Stimulated activated CD8-positive, alpha-beta memory T cell treated with anti-CD3 and anti-CD28 coated beads, Interleukin-7, amount 100 ng/mL, for 24 hours (primary cell): ENCODE measurements at places on chromosomes 13 and 19.

- DNase-seq: no peak
Observed at GRCh38 chr19:49894879-49895565, 1.7 kb downstream of the IL4I1 start.

DNA sequence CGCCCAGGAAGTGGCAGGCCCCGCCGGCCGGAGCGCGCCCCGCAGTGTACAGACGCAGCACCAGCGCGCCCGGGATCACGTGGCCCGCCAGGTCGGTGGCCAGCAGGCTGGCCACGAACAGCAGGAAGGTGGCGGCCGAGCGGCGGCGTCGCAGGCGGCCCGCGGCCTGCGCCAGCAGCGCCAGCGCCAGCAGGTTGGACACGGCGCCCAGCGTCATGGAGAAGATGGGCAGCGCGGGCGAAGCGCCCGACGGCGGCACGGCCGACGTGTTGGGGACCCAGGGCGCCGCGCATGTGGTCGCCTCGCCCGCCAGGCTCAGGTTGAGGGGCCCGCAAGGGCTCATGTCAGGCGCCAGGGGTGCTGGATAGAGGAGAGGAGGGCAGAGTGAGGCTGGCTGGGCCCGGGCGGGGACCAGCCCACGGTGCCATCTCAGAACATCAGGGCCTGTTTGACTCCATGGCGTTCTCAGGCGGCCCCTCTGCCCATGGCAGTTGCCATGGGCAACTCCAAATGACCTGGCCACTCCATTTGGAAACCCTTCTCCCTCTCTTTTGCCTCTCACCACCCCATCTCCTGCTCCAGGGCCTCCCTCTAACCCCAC is 1.1 kb downstream of the PTGER1 start:
- no peak for DNase-seq

- no peak for DNase-seq
Observed at GRCh38 chr19:42291435-42291810, 10.5 kb upstream of the PRR19 start.

- no peak for DNase-seq
Observed at GRCh38 chr19:34974646-34975045, 10.6 kb upstream of the ZNF792 start.

- DNase-seq: no peak
Observed at GRCh38 chr19:55353803-55354697, 469 bp downstream of the COX6B2 start.

DNA sequence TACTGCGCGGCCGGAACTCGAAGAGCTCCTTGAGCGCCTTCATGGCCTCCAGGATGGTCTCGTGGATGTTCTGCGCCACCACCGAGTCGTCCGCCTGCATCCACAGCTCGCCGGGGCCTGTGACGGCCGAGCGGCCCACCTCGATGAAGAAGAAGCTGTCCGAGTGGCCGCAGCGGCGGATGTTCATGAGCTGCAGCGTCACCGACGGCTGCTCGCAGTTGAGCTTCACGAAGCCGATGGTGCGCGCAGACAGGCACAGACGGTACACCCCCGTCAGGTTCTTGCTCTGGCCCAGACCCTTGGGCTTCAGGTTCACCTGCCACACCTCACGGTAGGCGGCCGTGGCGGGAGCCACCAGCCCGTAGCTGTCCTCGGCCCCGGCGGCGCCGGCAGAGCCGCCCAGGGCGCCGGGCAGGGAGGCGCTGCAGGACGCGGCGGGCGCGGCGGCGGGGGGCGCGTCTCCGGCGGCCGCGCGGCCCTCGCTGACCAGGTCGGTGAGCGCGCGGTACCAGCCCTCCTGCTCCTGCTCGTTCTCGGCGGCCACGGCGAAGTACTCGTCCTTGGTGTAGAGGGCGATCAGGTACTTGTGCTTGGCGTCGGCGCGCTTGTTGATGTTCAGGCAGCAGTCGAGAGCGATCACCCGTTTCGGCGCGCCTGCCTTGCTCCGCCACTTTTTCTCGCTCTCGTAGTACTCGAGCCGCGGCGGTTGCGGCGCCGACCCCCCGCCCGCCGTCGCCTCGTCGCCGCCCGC is 1.1 kb downstream of the IRS2 start:
- DNase-seq: no peak

DNA sequence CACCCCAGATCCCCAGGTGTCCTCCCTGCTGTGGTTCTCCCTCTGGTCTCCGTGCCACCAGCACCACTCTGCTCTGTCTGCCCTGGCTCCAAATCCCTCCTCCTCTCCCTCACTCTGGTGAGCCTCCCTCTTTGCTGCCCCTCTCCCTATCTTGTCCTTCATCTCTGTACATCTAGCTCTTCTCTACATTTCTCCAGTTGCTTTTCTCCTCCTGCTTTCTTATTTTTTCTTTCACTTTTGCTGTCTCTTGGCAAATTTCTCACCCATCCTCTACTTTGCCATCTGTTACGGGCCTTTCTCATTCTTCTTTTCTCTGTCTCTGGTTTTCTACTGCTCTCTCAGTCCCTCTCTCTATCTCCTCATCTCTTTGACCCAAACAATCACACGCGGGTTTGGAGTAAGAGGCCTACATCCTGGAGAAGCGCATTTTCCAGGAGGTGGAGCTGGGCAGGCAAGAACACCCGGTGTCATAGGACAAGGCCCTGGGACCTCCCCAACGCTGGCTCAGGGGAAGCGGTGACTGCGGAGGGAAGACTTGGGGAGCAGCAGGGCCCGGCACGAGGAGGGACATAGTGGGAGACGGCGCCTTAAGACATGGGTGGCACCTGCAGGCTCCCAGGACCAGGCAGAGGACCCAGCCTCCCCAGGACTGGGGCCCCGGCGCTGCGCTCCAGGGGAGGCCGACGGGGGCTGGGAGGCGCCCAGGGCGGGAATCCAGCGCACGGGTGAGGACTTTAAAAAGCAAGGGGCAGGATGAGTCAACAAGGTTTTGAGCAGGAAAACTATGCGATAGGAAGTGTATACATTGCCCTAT is 9.9 kb downstream of the ZNF611 start:
- DNase-seq: no peak

GRCh38 chr13:62333466-62333865 is 917.8 kb upstream of the PCDH20 start:
- DNase-seq: no peak

GRCh38 chr13:79034341-79034740 is 371.7 kb downstream of the RBM26 start:
- DNase-seq: no peak

DNA sequence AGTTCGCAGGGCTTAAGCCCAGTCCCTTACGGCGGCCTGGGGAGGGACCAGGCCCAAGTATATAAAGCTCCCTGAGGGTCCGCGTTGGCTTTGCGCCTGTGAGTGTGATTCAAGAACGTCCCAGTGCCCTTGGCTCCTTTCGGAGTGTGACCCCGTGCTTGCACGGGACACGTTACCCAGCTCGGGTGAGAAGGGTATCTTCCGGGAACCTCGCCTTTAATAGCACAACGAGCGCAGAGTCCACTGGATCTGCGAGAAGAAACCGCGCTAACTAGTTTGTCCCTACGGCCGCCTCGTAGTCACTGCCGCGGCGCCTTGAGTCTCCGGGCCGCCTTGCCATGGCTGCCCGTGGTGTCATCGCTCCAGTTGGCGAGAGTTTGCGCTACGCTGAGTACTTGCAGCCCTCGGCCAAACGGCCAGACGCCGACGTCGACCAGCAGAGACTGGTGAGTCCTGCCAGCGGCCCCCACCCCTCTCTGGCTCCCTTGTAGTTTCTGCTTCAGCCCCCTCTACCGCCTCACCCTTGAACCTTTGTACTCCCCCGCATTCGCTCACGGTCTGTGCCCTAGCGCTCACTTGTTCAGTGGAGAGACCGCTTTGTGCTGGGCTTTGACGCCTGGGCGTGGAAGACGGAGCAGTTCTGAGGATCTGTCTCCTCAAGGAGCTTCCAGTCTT is at the start of gene DNAJC15:
Gene DNAJC15, plus strand, starts transcription at position 298 of the 675 bp plus-strand sequence. Its CDS starts 41 bp downstream, at position 339.
- peak; percentile 61 for DNase-seq

GRCh38 chr13:96662036-96662435 is 332.2 kb downstream of the OXGR1 start:
- DNase-seq: no peak

DNA sequence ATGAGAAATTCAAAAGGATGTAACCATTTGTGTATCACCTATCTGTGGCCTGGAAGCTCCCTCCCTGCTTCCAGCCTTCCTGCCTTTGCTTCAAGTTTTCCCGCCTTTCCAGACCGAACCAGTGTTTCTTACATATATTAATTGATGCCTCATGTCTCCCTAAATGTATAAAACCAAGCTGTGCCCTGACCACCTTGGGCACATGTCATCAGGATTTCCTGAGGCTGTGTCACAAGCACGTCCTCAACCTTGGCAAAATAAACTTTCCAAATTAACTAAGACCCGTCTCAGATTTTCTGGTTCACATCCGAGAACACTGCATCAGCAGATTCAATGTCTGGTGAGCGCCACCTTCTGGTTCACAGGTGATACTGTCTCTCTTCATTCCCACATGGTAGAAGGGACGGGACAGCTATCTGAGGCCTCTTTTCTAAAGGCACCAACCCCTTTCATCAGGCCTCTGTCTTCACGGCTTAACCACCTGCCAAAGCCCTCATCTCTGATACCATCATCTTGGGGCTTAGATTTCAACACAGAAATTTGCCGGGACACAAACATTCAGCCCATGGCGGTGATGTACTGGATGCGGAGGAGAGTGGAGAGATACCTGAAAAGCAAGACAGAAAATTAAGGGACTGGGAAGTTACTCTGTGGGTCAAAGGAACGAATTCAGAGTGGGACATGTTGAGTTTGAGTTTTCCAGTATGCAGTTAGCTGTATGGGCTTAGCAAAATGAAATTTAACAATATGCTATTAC is 58.7 kb upstream of the PABPC3 start:
- no peak for DNase-seq

GRCh38 chr13:76129305-76130000 is 493.3 kb downstream of the LMO7 start:
- DNase-seq: no peak

DNA sequence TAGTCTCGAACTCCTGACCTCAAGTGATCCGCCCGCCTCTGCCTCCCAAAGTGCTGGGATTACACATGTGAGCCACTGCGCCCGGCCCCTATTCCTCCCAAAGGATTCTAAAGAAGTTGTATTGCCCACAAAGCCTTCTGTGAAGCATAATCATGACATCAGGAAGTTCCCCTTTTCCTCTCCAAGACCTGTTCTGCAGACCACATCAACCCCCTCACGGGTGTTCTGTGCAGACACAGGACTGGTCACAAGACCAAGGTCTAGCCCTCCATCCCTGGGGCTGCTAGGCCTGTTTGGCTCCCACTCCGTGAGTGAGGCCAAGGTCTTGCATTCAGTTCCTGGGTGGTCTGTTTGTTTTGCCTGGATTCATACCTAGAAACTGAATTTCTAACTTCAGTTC is 178.1 kb downstream of the FLT1 start:
- DNase-seq: no peak

- DNase-seq: peak; percentile 25
Observed at GRCh38 chr19:2327773-2328400, 499 bp downstream of the LSM7 start.

DNA sequence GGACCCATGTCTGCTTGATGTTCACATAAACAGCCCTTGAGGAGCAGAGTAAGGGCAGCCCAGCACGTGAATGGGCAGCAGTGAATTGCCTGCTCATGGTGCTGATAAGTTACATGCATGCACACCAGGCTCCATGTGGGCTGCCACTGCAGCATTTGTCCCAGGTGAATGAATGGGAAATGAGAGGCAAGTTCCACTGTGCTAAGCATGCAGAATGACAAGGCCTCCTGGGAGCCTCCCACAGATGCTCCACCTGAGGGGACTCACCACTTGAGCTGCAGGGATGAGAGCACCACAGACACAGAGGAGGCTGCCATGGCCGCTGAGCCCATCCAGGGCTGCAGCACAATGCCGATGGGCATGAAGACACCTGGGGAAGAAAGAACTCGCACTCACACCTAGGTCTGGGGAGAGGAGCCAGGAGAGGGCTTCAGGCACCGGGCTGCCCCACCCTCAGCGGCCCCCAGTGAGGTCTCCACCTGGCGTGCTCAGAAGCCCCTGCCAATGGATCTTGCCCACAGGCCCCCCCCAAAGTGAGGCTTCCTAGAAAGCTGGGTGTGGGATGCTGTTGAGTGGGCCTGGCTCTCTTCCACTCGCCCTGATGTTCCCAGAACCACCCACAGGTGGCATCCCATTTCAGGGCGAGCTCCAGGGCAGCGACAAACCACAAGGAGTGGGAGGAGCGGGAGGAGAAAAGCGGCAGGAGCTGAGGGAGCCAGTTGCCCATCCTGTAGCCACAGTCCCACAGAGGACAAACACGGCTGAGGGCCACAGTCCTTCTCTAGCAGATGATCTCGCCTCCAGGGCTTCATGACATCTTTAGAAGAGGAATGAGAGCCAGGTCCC is 73.8 kb downstream of the CCDC70 start:
- no peak for DNase-seq

GRCh38 chr13:106104281-106104901 is 431.1 kb downstream of the EFNB2 start:
- no peak for DNase-seq

- no peak for DNase-seq
Observed at GRCh38 chr19:16180611-16181010, 4.6 kb upstream of the FAM32A start.

- no peak for DNase-seq
Observed at GRCh38 chr13:44292545-44292944, 81.1 kb upstream of the SERP2 start.

DNA sequence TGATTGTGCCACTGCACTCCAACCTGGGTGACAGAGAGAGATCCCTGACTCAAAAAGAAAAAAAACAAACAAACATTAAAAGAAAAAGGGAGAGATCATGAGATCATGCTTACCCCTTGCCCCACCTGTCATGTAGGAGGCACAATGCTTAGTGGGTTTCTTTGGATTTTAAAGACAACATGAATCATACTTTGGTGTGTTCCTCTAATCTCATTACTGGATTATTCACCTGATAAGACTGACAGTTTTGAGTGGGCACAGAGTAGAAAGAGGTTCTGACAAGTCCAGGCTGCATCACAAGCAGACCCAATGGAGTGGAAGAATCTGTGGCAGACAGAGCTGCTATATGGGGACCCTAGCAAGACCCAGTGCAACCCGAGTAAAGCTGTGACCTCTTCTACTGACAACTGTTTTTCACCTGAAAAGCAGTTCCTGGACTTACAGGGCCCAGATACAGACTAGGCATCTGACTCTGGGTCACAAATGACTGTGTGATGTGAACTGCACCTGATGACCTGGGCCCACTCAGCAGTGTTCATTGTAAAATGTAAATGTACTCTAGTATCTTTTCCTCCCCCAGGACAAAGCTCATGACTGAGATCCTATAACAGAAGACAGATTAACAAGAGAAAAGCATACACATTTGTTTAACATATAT is 28.9 kb upstream of the USP12 start:
- DNase-seq: no peak

- DNase-seq: peak; percentile 14
Observed at GRCh38 chr19:53977429-53977990, 13.9 kb upstream of the CACNG6 start.

DNA sequence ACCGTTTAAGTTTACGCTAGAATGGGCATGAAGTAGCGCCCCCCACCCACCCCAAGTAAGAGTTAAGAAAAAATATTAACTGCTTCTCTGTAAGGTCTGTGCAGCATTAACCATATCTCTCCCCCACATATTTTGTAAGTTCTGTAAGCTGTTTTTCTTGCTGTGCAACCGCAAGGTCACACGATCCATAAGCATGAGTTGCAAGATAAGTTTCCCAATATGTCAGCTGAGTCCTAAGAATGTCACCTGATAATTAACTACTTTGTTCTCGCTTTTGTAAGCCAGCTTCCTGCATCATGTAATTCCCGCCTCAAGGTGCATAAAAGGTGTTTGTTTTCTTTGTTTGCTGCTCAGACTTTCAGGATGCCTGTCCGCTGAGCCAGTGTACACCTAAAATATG is 187.0 kb downstream of the MYO16 start:
- DNase-seq: no peak

GRCh38 chr19:13583114-13583513 is 76.8 kb upstream of the CACNA1A start:
- DNase-seq: no peak
